Immature natural killer cell (primary cell): ENCODE measurements at places on chromosomes 2 and 18.

- DNase-seq: no peak
These were observed 167.4 kb downstream of the C1D start for GRCh38 chr2:67895227-67895941.

GRCh38 chr2:204335451-204336058 is 209.7 kb upstream of the PARD3B start:
- no peak for DNase-seq

DNA sequence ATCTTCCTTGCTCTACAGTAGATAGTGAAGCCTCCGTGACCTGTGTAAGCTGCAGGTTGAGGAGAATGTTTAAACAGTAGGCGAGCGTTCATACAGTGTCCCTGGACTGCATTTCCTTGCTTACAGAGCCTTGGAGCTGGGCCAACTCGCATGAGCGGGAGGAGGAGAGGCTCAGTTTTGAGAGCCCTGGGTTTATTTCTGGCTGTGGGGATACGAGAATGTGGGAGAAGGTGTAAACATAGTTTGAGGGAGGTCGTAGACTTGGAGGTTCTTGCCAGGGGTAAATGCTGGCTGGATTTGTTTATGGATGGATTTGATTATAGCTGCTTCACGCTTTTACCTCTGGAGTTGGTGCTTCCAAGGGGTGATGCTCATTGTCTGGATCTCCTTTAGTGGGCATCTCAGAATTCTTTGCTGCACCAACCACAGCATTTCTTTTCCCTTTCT is 20.8 kb downstream of the CRIM1 start:
- no peak for DNase-seq

DNA sequence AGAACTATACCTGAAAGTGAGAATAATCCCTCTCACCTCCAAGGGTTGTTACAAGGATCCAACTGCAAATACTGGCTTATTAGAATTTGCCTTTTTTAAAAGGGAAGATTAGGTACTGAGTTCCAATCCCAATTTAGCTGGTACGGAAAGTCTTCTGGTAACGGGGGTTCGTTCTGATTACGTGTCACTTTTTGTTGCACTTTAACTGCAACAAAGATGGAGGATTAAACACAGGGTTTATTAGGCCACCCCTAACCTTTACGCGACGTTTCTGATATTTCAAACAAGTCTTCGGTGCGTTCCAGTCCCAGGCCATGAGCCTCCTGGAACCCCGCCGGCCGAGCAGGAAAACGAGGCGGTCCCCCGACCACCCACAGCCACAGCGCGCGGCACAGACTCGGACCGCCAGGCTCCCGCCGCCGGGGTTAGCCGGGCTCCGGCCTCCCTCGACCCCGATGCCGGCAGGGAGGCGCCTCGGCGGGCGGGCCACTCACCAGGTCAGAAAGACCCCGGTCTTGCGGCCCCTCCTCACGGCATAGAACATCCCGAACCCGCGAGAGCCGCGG is 411 bp downstream of the RNASEH1 start:
- no peak for DNase-seq

GRCh38 chr2:204274429-204274828 is 270.8 kb upstream of the PARD3B start:
- no peak for DNase-seq

- DNase-seq: no peak
These were observed 58.4 kb downstream of the SAP130 start for GRCh38 chr2:127969446-127969845.

- DNase-seq: no peak
These were observed 346.7 kb upstream of the SLC14A2 start for GRCh38 chr18:45268583-45268982.

DNA sequence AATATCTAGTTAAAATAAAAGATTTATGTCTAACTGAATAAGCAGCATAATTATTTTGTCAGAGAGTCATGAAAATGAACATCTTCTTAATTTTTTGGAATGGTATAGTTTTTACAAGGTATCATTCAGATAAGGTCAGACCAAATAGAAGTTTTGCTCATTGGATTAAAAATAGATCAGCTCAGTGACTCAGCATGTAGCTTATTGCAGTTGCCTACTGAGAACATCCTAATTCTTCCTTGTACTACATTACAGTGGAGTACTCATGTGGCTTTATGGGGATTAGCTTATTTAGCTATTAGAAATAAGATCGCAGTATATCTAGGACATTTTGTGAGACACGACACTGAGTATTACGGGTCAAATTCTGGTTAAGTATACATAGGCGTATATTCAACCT is 38.2 kb upstream of the PPM1B start:
- no peak for DNase-seq

DNA sequence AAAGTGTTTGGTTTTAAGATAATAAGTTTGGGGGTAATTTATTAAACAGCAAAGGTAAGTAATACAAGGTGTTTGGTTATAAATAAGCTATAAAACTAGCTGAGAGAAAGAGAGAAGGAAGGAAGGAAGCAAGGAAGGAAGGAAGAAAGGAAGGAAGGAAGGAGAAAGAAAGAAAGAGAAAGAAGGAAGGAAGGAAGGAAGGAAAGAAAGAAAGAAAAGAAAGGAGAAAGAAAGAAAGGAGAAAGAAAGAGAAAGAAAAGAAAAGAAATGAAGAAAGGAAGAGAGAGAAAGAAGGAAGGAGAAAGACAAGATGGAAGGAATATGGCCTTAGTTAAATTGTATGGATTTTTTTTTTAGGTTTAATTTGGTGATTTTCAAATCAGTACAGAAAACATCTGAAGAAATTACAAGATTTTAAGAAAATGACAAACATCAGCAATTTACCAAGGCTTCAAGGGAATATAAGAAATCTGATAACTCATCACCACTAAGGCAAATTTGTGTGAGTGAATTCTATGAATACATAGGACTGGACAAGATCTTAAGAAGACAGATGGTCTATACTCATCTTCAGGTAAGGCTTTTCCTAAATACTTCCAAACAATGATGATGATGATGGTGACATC is 46.4 kb upstream of the GALNT3 start:
- DNase-seq: no peak

DNA sequence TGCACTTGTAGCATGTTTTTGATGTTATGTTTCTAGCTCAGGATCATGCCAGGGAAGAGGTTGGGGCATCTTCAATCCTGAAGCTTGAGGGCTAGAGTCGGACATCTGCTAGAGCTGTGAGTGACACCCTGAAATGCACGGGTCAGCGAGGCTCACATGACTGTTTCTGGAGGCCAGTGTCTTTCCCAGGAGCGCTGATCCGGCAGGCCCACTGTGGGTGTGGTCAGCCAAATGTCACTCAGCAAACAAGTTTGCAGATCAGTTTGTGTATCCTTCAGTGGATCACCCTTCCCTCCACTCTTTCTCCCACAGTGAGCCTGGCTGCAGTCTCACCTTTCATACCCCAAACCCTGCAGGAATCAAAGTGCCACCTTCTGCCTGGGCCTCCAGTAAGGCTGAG is 23.0 kb upstream of the ARHGEF4 start:
- DNase-seq: no peak

DNA sequence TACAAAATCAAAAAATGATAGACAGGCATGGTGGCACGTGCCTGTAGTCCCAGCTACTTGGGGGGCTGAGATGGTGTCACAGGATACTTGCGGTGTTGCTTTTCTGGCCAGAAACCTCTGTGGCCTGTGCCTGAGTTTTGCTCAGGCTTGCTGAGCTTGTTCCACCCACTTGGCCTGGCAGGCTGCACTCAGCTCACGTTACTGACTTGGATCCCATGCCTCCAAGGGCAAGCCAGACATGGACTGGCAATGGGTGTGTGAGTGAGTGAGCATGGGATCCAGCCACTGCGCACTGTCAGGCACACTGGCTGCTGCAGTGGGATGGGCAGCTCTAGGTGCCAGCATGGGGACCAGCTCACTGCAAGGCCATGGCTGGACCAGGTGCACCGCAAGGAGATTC is 67.9 kb downstream of the NCAPH start:
- no peak for DNase-seq

DNA sequence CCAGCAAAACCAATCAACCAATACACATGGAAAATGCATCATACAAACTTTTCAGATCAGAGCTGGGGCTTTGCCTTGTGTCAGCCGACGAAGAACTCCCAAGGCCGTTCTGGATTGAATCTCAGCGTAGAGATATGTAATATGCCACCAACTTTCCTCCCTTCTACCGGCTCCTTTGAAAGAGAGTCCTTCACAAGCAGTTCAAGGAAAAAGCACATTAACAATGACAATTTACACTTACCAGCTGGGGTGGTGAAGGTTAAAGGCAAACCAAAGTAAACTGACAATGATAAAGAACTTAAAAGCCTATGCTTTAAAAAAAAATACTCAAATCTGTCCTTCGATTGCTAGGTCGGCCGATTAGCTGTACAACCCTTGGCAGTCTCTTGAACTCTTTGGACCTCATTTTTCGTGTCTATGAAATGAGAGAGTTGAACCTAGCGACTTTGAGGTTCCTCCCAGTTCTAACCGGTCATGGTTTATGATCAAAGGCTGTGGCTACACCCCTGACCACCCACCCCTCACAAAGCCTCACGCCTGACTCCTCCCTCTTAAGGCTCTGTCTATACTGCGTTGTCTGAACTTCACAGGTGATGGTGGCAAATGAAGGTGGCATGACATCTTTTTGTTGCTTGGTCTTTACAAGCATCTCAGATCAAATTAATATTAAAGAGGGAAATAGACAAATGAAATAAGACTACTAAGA is 46.2 kb downstream of the BCL2 start:
- DNase-seq: peak; percentile 25

DNA sequence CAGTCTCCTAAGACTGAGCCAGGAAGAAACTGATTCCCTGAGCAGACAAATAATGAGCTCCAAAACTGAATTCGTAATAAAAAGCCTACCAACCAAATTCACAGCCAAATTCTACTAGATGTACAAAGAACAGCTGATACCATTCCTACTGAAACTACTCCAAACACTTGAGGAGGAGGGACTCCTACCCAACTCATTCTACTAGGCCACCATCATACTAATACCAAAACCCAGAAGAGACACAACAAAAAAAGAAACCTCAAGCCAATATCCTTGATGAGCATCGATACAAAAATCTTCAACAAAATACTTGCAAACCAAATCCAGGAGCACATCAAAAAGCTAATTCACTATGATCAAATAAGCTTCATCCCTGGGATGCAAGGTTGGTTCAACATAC is 20.0 kb downstream of the RNU4ATAC start:
- no peak for DNase-seq

DNA sequence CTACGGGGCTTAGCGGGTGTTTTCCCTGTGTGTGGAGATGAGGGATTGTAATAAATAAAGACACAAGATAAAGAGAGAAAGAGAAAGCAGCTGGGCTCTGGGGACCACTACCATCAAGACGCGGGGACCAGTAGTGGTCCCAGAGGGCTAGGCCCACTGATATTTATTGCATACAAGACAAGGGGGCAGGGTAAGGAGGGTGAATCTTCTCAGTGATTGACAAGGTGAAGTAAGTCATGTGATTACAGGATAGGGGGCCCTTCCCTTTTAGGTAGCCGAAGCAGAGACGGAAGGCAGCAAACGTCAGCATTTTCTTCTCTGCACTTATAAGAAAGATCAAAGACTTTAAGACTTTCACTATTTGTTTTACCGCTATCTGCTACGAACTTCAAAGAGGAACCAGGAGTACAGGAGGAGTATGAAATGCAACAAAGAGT is 4.5 kb upstream of the GAL3ST2 start:
- DNase-seq: no peak

- DNase-seq: no peak
These were observed 154.7 kb upstream of the RMP24 start for GRCh38 chr18:35817604-35818352.

DNA sequence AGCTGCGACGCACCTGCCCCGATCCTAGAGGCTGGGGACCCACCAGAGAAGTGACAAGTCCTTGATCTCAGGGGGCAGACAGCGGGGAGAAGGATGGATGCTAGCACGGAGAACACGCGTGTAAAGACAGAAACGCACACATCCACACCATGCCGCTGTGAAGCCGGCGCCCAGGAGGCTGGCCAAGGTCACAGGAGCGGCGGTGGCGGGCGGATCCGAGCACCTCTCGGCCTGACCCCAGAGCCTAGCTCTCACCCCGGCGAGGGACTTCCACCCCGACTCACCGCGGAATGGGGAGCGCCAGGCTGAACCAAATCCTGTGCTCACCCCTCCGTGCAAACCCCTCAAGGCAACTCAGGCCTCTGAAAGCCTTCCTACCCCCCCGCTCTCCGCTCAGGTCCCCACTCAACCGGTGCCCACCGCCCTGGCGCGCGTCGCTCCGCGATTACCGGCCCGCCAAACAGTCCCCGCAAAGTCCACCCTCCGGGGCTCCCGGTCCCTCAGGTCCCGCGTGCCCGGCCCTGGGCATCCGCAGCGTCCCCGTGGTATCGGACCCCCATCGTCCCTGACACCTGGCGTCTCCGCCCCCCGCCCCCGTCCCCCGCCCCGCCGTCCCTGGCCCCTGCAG is 460 bp upstream of the LRRFIP1 start:
- DNase-seq: no peak

DNA sequence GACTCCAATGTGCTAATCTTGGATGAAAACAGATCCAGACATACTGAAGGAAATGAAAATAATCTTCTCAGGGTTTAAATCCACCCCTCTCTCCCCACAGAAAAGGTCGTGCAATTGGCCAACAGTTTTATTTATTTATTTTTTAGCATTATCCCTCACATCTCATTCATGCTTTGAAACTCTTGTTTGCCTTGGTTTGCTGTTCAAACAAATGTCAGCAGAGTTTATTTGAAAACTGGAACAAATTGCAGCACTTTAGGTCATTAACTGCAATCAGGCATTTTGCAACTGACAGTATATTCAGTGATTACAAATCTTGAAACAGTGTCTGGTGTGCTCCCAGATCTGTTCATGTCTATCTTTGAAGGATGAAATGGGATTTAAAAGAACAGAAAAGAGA is 220.6 kb downstream of the SLC4A10 start:
- no peak for DNase-seq

- DNase-seq: no peak
These were observed 78.0 kb downstream of the UPP2 start for GRCh38 chr2:158179660-158180059.

- DNase-seq: no peak
These were observed at the start of gene DCC for GRCh38 chr18:52339891-52340371. DCC (plus strand) TSS chr18:52340197; CDS start chr18:52340788, 591 bp downstream.

DNA sequence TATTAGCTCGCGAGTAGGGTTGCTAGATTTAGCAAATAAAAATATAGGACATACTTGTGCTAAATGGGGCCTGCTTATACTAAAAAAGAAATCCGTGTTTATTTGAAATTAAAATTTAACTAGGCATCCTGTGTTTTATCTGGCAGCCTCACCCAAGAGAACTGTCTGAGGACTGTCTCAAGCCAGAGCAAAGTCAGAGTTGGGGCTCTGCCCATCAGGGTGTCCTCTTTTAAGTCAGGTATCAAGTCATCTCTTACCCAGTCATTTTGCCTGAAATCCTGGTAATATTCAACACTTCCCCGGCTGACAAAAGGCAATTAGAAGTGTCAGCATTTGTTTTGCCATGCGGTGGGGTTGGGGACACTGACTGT is 48.3 kb upstream of the ST3GAL5 start:
- DNase-seq: no peak

- no peak for DNase-seq
These were observed 177.9 kb downstream of the PDE1A start for GRCh38 chr2:182248898-182249297.

GRCh38 chr2:168583064-168583709 is 127.1 kb downstream of the CERS6 start:
- DNase-seq: peak; percentile 34

GRCh38 chr18:63444580-63444979 is 22.3 kb upstream of the VPS4B start:
- no peak for DNase-seq
